ENCODE measurements at places on chromosomes 6 and 20.

- DNase-seq = no peak
These were observed 91.9 kb downstream of the MYLK4 start for GRCh38 chr6:2658788-2659187.

GRCh38 chr6:67237277-67237676 lies 1397.8 kb upstream of the ADGRB3 start:
- DNase-seq = no peak

DNA sequence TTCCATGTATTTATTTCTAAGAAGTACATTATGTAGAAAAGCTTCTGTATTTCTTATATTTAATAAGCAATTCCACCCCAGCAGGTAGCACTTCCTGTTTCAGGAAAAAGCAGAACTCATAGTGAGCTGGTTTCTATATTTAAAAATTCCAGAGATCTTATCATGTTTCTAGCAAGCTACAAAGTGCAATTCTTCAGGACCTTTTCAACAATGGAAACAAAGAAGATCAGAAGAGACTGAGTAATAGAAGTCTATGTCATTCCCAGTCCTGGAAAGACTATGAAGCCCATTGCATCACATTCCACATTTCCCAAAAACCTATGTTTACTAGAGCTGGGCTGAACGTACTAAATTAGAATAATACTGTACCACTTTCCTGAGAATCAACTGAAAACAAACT lies 302.6 kb upstream of the NRSN1 start:
- DNase-seq = no peak

DNA sequence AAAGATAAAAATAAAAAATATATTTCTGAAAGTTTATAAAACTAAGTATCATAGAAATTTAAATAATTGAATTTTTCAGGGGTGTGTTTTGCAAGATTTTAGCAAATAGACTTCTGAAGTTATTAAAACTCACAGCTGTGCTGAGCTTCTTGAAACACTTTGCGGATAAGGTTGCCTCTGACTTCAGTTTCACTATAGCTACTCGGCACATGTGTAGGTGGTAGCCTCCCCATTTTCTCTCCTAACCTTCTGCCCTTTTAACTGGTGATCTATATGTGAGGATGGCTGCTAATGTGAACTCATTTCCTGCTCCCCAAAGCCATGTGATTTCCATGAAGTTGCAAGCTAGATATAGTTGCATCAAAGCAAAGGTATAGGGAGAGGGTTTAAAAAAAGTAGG lies 129.3 kb upstream of the STMND1 start:
- DNase-seq = no peak

GRCh38 chr6:139475241-139475640 lies 100.8 kb upstream of the CITED2 start:
- DNase-seq = no peak

DNA sequence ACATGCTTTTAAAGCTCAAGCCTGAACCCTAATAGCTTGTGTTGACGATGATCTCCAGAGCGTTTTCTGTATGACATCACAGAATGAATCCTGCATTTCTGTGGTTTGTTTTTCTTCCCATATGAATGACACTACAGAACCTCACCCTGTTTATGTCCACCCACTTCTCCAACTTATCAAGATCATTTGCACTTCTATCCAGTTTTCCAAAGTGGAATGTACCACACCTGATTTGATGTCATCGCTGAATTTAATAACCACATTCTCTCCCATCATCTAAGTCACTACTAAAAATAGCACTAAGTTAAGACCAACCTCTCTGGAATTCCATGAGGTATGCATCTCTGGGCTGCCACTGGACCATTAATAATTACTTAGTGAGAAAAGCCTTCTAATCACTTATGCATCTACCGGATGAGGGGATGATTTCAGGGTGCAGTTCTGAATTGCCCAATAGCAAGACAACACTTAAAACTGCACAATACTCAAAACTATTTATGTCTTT lies 33.3 kb upstream of the CITED2 start:
- peak; percentile 82 for DNase-seq
